ENCODE measurements at places on chromosomes 2 and 18.

- DNase-seq = peak; percentile 39
These were observed 403 bp downstream of the MAP2 start for GRCh38 chr2:209424199-209424701.

DNA sequence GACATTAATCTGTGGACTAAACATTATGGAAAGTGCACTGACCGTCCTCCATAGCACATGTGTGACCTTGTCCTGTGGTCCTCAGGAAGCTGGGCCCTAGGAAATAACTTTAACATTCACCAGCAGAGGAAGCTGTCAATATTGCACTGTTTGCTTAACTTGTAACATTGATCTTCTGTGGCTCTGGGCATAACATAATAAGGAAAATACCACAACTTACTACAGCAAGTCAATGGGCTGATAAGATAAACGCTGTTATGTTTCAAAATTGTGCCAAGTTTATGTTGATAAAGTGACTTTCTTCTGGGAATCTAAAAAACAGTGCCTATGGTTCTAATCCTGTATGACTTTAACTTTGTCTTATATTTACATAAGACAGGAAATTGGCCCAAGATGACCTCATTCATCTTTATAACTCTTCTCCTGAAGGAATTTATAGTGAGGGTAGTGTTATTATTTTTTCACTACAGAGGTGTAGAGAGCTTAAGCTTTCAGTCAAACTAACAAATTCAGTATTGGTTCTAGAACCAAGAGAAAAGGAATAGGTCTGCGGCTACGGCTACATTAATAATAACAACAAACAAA is 113.7 kb upstream of the MAP4K3 start:
- peak; percentile 60 for DNase-seq

GRCh38 chr2:213932-214693 is 49.7 kb downstream of the SH3YL1 start:
- no peak for DNase-seq

- DNase-seq = peak; percentile 33
These were observed 160.4 kb upstream of the PID1 start for GRCh38 chr2:229431327-229431954.

- no peak for DNase-seq
These were observed 273.1 kb downstream of the NAPG start for GRCh38 chr18:10798727-10799550.

DNA sequence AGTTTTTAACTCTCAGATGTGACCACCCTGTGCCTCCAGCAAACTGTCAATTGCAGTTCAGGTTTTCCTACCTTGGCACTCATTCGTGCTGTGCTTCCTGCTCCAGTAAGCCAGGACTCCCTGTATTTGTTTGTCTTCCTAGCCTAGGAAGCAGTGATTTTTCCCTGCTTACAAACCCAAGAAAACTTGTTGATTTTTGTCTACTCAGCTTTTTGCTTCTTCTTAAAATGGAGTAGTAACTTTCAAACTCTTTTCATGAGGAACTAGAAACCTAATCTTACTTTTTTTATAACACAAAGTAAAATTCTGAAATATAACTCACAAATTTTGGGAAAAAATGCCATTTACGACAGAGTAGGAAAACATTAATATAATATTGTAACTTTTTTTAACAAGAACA is 150.6 kb upstream of the TMEFF2 start:
- no peak for DNase-seq

GRCh38 chr2:43217228-43218154 is 8.9 kb downstream of the ZFP36L2 start:
- no peak for DNase-seq

DNA sequence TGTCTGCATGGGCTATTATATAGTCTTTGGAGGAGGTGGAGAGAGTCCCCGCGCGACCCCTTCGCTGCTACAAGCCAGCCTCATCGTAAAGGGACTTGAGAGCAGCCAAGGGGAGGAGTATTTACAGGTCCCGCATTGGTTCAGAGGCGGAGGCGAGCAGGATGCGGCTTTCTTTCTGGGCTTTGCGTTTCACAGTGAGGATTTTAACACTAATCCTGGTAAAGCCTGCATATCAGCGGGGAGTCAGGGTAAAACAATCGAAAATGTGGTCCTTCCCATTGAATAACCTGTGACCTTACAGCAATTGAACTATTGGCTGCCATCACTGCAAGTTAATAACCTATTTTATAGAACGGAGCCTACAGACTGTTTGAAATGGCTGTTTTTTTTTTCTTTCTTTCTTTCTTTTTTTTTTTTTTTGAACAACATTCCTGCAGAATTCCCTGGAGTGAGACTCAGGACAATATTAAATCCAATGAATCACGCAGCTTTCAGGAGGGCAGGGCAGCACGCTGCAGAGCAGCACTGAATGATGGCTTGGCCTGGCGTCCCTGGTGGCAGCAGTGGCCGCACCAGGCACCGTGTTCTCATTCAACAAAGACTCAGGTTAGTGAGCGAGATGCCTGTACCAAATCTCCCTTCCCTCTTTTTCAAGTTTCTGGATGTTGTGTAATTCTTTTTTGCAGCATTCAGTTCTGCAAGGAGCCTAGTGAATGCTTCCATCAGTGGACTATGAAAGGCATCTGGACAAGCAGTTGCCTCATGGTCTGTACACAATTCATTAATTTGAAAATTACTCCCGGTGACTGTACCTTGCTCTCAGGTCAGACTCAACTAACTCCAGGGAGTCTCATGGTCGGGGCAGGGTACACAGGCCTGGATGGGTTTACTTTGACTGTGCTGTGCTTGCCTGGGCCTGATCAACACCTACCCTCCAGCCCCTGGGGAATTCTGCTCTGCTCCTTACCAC is 19.8 kb downstream of the SMIM21 start:
- no peak for DNase-seq

DNA sequence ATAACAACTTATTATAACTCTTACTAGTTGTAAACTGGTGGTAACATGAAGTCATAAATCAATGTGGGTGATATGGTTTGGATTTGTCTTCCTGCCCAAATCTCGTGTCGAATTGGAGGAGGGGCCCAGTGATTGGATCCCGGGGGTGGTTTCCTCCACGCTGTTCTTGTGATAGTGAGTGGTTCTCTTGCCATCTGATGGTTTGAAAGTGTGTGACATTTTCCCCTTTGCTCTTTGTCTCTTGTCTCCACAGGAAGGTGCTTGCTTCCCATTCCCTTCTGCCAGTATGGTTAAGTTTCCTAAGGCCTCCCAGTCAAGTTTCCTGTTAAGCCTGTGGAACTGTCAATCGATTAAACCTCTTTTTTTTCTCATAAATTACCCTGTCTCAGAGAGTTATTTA is 321.6 kb downstream of the DSEL start:
- DNase-seq = no peak

- DNase-seq = no peak
These were observed 29.6 kb upstream of the EPAS1 start for GRCh38 chr2:46267616-46268015.

- peak; percentile 47 for DNase-seq
These were observed 31.9 kb upstream of the CREG2 start for GRCh38 chr2:101419096-101419663.

GRCh38 chr18:58624011-58624410 is 4.9 kb downstream of the ALPK2 start:
- DNase-seq = no peak

GRCh38 chr2:187429989-187430388 is 18.1 kb downstream of the CALCRL start:
- DNase-seq = no peak

DNA sequence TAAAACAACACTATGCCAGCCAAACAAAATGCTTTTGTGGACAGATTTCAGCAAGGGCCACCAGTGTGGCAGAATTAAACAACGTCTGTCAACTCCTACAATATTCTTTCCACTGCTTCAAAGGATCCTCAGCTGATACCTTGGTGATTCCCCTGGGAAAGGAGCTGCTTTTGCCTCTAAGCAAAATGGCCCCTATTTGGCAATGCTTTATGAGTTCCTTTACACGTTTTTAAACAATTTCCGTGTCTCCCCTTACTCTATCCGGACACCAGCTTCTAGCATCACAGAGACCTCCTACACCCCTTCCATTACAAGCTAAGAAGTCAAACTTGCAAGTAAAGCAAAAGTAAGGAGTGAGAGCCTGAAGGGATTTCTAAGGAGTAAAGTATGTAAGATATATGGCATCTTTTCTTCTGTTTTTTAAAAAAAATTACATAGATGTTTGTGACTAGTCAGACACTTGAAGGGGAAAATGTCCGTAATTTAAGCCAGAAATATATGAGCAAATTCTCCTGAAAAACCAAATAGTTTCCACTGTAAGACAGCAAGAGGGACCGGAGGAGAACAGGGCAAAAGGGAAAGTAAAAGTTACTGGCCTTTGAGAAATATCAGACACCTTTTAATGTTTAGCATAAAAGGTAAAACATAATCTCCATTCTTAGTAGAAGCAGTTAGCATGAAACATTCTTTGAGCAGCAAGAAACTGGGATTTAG is 1.9 kb downstream of the SOS1 start:
- no peak for DNase-seq

GRCh38 chr18:20971886-20972267 is 139.7 kb downstream of the ROCK1 start:
- no peak for DNase-seq

GRCh38 chr2:201040867-201041628 is 30.4 kb downstream of the HYCC2 start:
- no peak for DNase-seq

- peak; percentile 80 for DNase-seq
These were observed 22.6 kb downstream of the DHRS9 start for GRCh38 chr2:169091761-169092519.

Measured in LoVo (cell line).